ENCODE measurements at places on chromosomes 4 and X. TPM values are rescaled to one million over a fixed set of nuclear protein-coding genes. Genes with fewer than 3 reads are reported as not detected.

DNA sequence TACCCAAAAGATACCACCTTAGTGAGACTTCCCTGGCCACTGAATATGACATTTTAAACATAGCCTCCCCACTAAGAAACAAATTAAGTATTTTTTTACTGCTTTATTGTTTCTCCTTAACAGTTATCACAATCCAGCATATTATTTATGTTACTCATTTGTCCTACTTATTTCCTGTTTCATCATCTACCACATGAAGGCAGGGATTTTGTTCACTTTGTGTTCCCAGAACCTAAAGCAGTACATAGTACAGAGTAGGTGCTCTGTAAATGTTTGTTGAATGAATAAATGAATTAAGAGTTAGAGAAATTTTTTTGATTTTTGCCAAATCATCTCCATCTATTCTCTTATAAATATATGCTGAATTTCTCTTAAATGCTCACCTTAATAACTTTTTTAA lies 318.4 kb upstream of the GIMD1 start:
- no peak for DNase-seq

- no peak for DNase-seq
Measured at GRCh38 chrX:27380163-27380845, 82.8 kb downstream of the PPP4R3C start.

DNA sequence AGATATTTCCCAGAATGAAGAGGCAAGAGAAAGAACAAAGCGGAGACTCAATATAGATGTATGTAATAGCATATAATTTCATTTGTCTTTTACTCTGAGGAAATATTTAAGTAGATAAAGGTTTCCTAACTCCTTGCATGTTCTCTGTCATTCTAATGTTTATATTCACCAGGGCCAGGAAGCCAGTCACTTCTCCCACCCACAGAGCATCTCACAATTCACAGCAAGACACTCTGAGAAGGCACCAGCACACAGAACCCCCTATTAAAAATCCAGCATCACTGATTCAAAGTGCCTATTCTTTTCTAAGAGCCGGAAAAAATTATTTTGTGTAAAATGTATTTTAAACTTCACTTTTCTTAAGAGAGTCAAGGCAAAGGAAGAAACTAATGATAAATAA lies 927.1 kb downstream of the C4orf33 start:
- DNase-seq = no peak

The ATP8A1 gene
- total RNA-seq = 13.8 TPM
